Fibroblast of gingiva (primary cell): ENCODE measurements at places on chromosomes 7 and 10.

- no peak for DNase-seq
Observed at GRCh38 chr10:71006506-71006905, 118.1 kb upstream of the PCBD1 start.

GRCh38 chr7:99021941-99022560 is 121.9 kb downstream of the SMURF1 start:
- peak; percentile 27 for DNase-seq

DNA sequence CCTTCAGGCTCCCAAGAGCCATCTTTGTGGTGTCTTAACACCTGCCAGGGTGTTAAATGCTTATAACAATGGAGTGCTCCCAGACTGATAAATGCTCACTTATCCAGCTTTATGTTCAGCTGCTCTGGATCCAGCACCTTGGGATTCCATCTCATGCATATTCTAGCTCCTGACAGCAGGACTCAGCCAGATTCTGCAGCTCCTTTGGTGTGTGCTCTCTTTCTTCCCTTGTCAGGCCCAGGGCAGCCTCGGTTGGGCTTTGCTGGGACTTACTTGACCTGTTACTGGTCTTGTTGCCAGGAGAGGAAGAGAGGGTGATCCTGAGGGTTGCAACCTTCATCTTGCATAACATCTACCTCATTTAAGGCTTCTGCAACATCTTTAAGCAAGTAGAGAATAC is 59.4 kb upstream of the CCNY start:
- DNase-seq = no peak

- DNase-seq = no peak
Observed at GRCh38 chr10:125985557-125986240, 89.3 kb downstream of the FANK1 start.
